ENCODE measurements at places on chromosomes 5 and 9. TPM values are rescaled to one million over a fixed set of nuclear protein-coding genes. Genes with fewer than 3 reads are reported as not detected.
A peak's percentile ranks its signal among the peaks of the same experiment; 100 is the strongest.

Gene SPINK1
- 5.4 TPM for total RNA-seq

Gene PCDHB2
- total RNA-seq: 23.1 TPM

Gene ADAMTSL1
- 1.2 TPM for total RNA-seq

Gene IL5
- not detected for total RNA-seq

Gene DND1
- 2.9 TPM for total RNA-seq

Gene AQP3
- 3.0 TPM for total RNA-seq

Gene HTR4
- total RNA-seq: not detected

Gene CFAP90
- 0.33 TPM for total RNA-seq

Gene SLC4A9
- 0.76 TPM for total RNA-seq

Gene KIF4B
- total RNA-seq: not detected

Gene COL15A1
- total RNA-seq: 0.44 TPM

Gene TSSK1B
- total RNA-seq: not detected

Gene CYSTM1
- 29.3 TPM for total RNA-seq

DNA sequence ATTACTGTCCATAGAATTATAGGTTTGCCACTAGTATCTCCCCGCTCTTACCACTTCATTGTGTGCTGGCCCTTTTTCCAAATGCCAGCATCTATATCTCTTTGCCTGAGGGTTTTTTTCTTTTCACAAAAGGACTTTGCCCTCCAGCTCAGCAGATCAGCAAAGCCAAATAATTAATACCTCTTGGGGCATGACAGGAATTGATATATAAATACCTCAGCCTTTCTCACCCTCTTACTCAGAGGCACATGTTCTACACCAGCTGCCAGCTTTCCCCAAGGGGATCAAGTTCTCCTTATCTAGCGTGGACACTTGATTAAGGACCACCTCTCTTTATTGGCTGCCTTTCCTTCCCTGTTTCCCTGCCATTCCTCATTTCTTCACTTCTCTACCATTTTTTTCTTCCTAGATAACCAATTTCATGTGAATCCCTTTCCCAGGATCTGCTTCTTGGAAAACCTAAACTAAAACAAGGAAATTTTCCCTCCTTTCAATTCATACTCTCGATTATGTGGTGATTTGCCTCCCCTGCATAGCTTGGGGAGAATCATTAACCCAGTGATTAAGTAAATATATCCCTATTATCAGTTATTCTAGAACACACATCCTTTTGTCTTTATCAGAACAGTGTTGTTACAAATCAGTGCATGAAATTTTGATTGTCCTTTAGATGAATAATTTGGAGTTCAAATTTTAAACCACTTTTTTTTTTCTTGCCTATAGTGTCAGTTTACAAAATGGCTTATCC is 6.9 kb upstream of the NUDT12 start:
- H3K4me3 ChIP-seq: no peak overlapping the region
- H3K4me1 ChIP-seq: peaks cover 21% of the 10 kb centered on the region

GRCh38 chr9:136741883-136742571 is 713 bp downstream of the LCN10 start:
- H3K27me3 ChIP-seq: no peaks in the 10 kb centered on the region
- no peaks in the 10 kb centered on the region for H3K4me1 ChIP-seq
- DNase-seq: no peak
- no peak overlapping the region for H3K27ac ChIP-seq
- H3K4me3 ChIP-seq: peak overlapping the region; percentile 37
- H3K36me3 ChIP-seq: no peaks in the 10 kb centered on the region

- H3K27me3 ChIP-seq: no peaks in the 10 kb centered on the region
- DNase-seq: no peak
- H3K4me1 ChIP-seq: peaks cover 29% of the 10 kb centered on the region
- H3K27ac ChIP-seq: no peak overlapping the region
- H3K36me3 ChIP-seq: no peaks in the 10 kb centered on the region
Observed at GRCh38 chr9:87581513-87581912, 83.8 kb downstream of the DAPK1 start.

GRCh38 chr5:172481011-172481800 is 26.9 kb upstream of the SH3PXD2B start:
- no peaks in the 10 kb centered on the region for H3K36me3 ChIP-seq
- DNase-seq: no peak
- H3K4me1 ChIP-seq: peaks cover 5% of the 10 kb centered on the region
- peaks cover 8% of the 10 kb centered on the region for H3K27me3 ChIP-seq

- H3K36me3 ChIP-seq: peaks cover 2% of the 10 kb centered on the region
- peaks cover 71% of the 10 kb centered on the region for H3K27me3 ChIP-seq
- peak; percentile 85 for DNase-seq
Observed at GRCh38 chr9:35945341-35946018, 12.5 kb downstream of the OR2S2 start.

DNA sequence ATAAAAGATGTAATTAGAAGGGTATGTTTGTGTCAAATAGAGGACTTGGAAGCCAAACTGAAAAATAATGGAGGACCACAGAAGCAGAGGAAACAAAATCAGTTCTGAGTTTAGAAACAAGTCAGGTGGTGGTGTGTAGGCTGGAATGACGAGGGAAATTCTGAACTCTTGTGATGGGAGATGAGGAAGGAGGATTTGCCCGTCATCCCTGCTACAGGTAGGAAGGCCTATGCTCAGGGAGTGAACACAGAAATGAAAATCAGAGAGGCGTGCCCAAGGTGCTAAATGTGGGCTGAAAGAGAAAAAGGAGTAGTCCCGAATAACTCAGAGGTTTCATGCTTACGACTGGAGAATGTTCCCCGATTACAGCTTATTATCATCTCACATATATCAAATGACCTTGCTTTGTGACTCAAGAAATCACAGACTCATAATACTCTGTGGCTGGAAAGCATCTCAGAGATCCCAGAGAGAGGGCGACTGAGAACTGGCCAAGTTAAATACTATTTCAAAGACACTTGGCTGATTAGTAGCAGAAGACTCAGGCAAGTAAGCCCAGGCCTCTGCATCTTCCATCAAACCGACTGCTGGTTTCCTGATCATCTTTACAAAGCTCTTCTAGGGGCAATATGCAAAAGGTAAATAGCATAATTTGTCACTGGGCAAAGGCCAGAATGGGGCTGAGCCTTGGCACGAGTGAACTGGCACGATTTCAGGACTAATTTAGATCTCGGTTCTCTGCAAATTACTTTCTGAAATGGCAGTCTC is 126.0 kb downstream of the SUSD1 start:
- H3K27ac ChIP-seq: no peak overlapping the region
- H3K27me3 ChIP-seq: no peaks in the 10 kb centered on the region
- peaks cover 3% of the 10 kb centered on the region for H3K36me3 ChIP-seq
- DNase-seq: no peak
- H3K4me3 ChIP-seq: no peak overlapping the region

GRCh38 chr5:175520321-175520720 is 42.0 kb downstream of the SFXN1 start:
- no peak overlapping the region for H3K4me3 ChIP-seq
- no peaks in the 10 kb centered on the region for H3K4me1 ChIP-seq
- no peak for DNase-seq
- H3K27me3 ChIP-seq: no peaks in the 10 kb centered on the region
- H3K36me3 ChIP-seq: peaks cover 72% of the 10 kb centered on the region
- no peak overlapping the region for H3K27ac ChIP-seq

DNA sequence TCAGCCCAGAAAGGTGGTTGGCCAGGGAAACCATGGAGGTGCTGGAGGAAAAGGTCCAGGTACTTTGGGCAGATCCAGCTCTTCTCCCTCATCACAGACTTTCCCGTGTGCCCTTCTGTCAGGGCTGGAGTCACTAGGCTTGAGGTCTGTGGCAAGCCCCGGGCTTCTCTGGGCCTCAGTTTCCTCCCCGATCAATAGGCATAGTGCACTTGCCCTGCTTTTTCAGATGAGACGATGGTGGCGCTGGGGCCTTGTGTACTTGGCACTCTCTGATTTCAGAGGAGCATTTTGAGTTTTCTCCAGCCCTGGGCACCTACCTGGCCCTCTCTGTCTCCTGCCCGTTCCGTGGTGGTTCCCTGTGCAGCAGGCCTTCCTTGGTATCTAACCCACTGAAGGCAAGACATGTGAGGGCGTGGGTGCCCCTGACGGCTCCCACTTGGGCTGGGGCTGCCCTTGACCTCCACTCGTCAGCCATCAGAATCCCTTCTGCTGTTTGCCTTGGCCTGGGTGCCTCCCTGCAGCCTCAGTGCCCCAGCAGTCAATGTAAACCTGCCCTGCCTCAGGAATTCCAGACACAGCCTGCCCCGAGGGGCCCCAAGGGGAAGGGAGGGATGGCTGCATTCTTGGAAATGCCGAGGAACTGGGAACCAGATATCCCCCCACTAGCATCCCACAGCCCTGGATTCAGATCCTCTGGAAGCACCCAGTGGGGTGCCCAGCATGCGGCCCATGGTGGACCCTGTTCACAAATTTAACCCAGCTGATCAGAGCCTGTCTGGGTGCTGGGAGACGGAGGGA is 66.3 kb upstream of the COL5A1 start:
- no peak overlapping the region for H3K27ac ChIP-seq
- no peak for DNase-seq
- no peak overlapping the region for H3K4me3 ChIP-seq
- no peaks in the 10 kb centered on the region for H3K36me3 ChIP-seq

DNA sequence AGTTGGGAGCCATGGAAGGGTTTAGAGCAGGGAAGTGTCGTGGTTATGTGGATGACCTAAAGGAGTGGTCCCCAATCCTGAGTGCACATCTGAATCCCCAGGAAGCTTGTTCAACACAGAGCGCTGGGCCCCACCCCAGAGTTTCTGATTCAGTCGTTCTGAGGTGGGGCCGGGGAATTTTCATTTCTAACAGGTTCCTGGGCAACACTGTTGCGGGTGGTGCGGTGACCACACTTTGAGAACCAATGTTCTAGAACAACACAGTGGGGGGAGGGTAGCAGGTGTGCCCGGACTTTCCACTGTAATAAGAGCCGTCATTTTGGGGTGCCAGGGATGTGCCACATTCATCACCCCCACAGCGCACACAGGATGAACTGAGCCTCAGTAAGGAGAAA is 39.3 kb downstream of the DUSP1 start:
- no peak overlapping the region for H3K27ac ChIP-seq
- H3K36me3 ChIP-seq: no peaks in the 10 kb centered on the region
- peaks cover 9% of the 10 kb centered on the region for H3K27me3 ChIP-seq
- H3K4me1 ChIP-seq: 0 out of 2 replicates have a peak, but pooled peaks cover 2% of the 10 kb centered on the region
- H3K4me3 ChIP-seq: no peak overlapping the region

GRCh38 chr5:92237896-92238295 is 854.8 kb upstream of the ARRDC3 start:
- H3K4me1 ChIP-seq: no peaks in the 10 kb centered on the region
- no peak for DNase-seq
- no peak overlapping the region for H3K27ac ChIP-seq
- H3K36me3 ChIP-seq: no peaks in the 10 kb centered on the region
- H3K4me3 ChIP-seq: no peak overlapping the region

GRCh38 chr5:111313017-111313724 is 89.0 kb downstream of the CAMK4 start:
- H3K4me1 ChIP-seq: peaks cover 16% of the 10 kb centered on the region
- H3K27me3 ChIP-seq: no peaks in the 10 kb centered on the region

GRCh38 chr9:134378901-134379338 is 52.7 kb downstream of the RXRA start:
- no peak overlapping the region for H3K27ac ChIP-seq
- H3K27me3 ChIP-seq: no peaks in the 10 kb centered on the region
- no peaks in the 10 kb centered on the region for H3K36me3 ChIP-seq
- peaks cover 5% of the 10 kb centered on the region for H3K4me1 ChIP-seq
- DNase-seq: no peak

GRCh38 chr5:96528826-96529474 is 95.9 kb upstream of the PCSK1 start:
- H3K27ac ChIP-seq: no peak overlapping the region
- H3K36me3 ChIP-seq: no peaks in the 10 kb centered on the region
- no peaks in the 10 kb centered on the region for H3K27me3 ChIP-seq
- peaks cover 17% of the 10 kb centered on the region for H3K4me1 ChIP-seq
- H3K4me3 ChIP-seq: no peak overlapping the region

GRCh38 chr5:77298146-77298545 is 87.7 kb downstream of the PDE8B start:
- H3K4me3 ChIP-seq: no peak overlapping the region
- no peaks in the 10 kb centered on the region for H3K36me3 ChIP-seq
- H3K27ac ChIP-seq: no peak overlapping the region
- no peak for DNase-seq

DNA sequence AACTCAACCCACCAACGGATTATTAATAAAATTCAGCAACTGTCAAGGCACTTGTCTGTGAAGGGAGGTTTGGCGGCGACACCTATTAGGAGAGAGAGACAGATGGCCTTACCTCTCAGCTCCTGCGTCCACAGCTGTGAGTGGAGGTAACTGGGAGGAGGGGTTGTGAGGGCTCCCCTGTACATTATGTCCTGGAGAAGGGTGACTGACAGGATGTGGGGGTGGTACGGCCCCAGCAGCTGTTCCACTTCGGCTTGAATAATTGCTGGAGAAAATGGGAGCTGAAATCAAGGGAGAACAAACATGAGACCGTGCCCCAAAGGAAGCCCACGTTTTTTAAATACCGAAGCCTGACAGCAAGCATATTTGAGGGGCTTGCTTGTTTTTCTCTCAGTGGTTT is 353.5 kb upstream of the RFX3 start:
- no peak overlapping the region for H3K4me3 ChIP-seq
- no peak for DNase-seq
- H3K27ac ChIP-seq: no peak overlapping the region
- no peaks in the 10 kb centered on the region for H3K36me3 ChIP-seq
- H3K4me1 ChIP-seq: peaks cover 17% of the 10 kb centered on the region

GRCh38 chr5:5079876-5080275 is 60.3 kb upstream of the ADAMTS16 start:
- H3K27me3 ChIP-seq: peaks cover 39% of the 10 kb centered on the region
- H3K4me1 ChIP-seq: peaks cover 69% of the 10 kb centered on the region
- H3K27ac ChIP-seq: no peak overlapping the region
- DNase-seq: no peak
- peaks cover 20% of the 10 kb centered on the region for H3K36me3 ChIP-seq

- no peaks in the 10 kb centered on the region for H3K36me3 ChIP-seq
- H3K27ac ChIP-seq: no peak overlapping the region
- DNase-seq: no peak
- no peak overlapping the region for H3K4me3 ChIP-seq
- peaks cover 39% of the 10 kb centered on the region for H3K27me3 ChIP-seq
Observed at GRCh38 chr5:134103397-134103796, 11.1 kb upstream of the TCF7 start.

DNA sequence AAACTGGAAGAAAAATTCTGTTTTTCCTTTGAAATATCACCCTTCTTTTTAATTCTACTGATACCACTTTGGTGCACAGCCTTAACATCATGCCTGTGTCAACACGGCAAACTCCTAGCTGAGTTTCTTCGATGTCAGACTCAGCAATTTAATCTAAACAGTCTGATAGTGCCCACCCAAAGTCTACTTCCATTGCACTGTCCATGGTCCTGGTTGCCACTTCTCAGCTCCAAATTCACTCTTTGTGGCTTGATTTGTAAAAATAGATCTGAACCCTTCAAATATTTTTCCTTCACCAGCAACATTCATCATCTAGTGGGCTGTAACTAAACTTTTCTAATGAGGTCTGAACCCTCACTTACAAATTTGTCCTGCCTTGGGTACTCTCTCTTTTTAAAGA is 107.8 kb downstream of the NUDT12 start:
- no peak overlapping the region for H3K4me3 ChIP-seq
- H3K4me1 ChIP-seq: peaks cover 11% of the 10 kb centered on the region
- DNase-seq: no peak
- H3K27me3 ChIP-seq: no peaks in the 10 kb centered on the region

Measured in WTC11 (cell line).